ENCODE measurements at places on chromosomes 4 and X.
A peak's percentile ranks its signal among the peaks of the same experiment; 100 is the strongest.

DNA sequence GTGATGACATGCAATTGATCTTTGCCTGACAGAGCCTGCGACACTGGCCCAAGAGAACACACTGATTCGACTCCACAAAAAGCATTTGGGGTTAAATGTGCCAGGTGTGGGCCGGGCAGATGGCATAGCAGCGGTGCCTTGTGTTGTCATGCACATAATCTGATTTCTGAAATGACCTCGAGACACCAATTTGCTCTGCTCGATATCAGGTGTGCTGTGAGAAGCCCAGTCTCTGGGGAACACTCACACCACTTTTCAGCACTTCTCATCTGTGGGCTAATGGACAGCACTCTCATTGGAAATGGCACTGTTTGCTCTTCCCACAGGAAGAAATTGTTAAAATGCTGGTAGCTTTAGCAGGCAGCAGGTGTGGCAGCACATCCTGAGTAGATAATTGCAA lies 738.3 kb upstream of the TENM3 start:
- DNase-seq: peak; percentile 81

- no peak for DNase-seq
These were observed 65.9 kb downstream of the HHIP start for GRCh38 chr4:144711700-144712456.

GRCh38 chr4:87745064-87745807 lies 54.1 kb upstream of the IBSP start:
- no peak for DNase-seq

DNA sequence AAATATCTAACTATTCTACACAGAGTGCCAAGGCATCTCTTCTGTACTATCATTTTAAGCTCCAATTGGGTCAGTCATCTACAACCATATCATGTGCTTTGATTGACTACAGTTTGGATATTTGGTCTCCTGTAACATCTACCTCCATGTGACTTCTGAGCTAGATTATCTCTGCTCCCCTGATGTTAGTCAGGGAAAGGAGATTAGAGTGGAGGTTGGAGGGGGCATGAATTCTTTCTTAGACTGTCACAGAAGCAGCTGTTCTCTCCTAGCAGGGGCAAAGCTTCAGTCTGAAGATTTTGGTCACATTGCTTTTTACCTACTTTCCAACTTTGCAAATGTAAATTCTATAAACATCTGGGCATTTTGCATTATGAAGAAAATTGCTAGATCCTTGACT lies 62.6 kb upstream of the C4orf54 start:
- DNase-seq: no peak

GRCh38 chrX:46838486-46838870 lies 1.6 kb downstream of the RP2 start:
- DNase-seq: no peak

DNA sequence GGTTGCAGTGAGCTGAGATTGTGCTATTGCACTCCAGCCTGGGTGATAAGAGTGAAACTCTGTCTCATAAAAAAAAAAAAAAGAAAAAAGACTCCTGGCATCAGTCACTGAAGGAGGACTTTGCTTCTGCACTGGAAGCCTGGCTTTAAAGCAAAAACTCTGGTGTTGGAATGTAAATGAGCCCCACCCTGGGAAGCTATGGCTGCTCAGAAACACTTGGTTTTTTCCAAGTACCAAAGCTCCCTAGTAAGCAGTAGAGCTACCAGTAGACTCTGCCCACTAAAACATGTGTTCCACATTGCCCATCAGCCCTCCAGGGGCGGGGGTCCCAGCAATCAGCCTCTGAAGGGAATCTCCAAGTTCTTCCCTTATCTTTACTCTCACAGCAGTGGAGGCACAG lies 154.4 kb downstream of the SHROOM3 start:
- DNase-seq: no peak

- DNase-seq: peak; percentile 85
These were observed at the start of gene FAM114A1 for GRCh38 chr4:38867478-38868058. Gene FAM114A1, plus strand, starts transcription at chr4:38867806. Its CDS starts 10,273 bp downstream, at chr4:38878079.

DNA sequence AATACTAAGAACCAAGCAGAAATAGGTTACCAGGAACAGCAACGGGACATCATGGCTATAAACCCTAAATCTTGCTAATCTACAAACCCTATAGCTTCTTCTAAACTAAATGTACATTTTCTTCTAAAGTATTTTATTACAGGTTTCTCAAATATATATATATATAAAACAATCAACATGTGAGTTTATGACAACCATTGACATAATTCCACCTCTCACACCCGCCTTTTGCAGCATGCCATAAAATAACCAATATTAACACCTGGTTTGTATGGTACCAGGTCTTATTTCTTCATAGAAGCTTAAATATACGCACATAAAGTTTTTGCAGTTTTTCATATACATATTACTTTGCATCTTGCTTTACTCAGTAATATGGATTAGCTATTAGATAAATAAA lies 955.3 kb upstream of the LCORL start:
- no peak for DNase-seq

DNA sequence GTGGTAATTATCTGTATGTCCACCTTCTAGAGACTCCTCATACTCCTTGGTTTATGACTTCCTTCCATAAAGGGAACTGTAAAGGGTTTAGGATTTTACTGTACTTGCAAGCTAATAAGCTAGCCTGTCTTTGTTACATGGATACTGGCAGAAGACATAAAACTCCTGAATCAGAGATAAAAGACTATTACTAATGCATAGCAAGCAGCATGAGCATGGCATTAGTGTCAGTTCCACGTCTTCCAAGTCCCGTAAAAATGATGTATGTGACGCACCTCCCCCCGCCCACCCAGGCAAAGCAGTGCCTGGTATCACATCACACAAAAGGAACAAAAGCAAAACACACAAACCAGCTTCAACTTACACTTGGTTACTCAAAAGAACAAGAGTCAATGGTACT lies 71.0 kb downstream of the SLC10A6 start:
- DNase-seq: no peak

Data from NCI-H774 (cell line).